ENCODE measurements at places on chromosomes 16 and 17.

GRCh38 chr17:20982589-20983358, 60.0 kb downstream of the USP22 start:
- no peak for DNase-seq

GRCh38 chr17:43779145-43780125, 658 bp upstream of the DUSP3 start:
- no peak for DNase-seq

DNA sequence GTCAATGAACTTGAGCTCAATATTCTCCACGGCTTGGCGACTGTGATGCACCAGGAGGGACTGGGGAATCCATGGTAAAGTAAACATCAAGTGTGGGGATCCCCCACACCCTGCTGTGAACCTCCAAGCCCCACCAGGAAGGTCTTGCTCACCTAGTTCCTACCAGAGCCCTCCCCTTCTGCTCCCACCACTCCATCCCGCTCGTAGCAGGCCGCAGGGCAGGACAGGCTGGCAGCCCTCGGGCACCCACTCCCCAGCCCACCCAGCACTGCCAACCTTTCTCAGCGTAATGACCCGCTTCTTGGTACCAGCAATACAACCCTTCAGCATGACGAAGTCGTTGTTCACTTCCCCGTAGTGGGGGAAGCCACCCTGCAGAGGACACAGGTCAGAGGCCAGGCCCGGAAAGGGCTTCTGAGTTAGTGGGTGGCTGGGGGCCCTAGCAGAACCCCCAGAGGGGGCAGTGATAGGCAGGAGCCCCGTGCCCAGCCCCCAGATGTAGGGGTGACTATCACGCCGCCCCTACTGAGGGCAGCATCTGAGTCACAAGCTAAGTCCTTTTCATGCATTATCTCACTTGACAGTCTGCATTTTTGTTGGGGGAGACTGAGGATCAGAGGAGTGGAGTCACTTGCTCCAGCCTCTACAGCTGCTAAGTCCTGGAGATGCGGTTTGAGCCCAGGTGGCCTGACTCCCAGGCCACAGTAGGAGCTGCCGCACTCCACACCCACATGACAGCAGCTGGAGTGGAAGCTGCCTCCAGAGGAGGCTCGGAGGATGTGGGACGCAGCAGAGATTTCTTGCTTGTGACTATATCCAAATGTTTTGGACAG, 2.8 kb upstream of the MSRB1 start:
- no peak for DNase-seq

DNA sequence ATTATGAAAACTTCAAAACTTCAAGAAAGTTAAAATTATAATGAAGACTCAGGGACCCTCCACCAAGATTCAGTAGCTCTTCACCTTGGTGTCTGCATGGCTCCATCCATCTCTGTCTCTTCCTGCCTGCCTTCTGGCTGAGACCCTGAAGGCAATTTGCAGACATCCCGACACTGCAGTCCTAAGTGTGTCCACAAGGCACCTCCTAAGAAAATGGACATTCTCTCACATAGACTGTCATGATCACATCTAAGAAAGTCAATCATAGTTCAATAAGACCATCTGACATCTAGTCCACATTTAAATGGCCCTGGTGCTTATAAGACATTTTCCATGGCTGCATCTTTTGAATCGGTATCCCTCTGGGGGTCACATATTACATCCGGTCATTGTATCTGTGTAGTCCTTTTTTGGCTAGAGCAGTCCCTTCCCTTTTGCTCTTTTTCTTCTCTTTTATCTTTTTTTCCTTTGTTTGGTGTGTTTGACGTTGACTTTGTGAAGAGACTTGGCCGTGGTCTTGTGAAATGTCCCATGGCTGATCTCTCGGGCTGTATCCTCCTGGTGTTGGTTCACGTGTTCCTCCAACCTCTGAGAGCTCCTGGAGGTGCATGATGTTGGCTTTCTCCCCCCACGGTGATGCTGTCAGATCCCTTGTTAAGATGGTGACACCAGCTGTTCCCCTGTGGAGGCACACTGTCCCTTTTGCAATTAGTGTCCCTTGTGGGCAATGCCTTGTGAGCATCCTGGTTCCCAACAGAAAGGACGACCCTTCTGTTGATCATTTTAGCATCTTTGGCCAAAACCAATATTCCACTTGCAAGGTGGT, 5.0 kb upstream of the TNFRSF13B start:
- DNase-seq = no peak

GRCh38 chr16:87351320-87351698, 32.3 kb downstream of the FBXO31 start:
- DNase-seq = no peak

All from NCI-H69 (cell line).